ENCODE measurements at places on chromosomes 3 and 15. TPM values are rescaled to one million over a fixed set of nuclear protein-coding genes. Genes with fewer than 3 reads are reported as not detected.
A peak's percentile ranks its signal among the peaks of the same experiment; 100 is the strongest.

GRCh38 chr15:51156957-51157356 is 62.3 kb upstream of the TNFAIP8L3 start:
- no peak for DNase-seq

Gene TUSC7
- total RNA-seq: not detected

DNA sequence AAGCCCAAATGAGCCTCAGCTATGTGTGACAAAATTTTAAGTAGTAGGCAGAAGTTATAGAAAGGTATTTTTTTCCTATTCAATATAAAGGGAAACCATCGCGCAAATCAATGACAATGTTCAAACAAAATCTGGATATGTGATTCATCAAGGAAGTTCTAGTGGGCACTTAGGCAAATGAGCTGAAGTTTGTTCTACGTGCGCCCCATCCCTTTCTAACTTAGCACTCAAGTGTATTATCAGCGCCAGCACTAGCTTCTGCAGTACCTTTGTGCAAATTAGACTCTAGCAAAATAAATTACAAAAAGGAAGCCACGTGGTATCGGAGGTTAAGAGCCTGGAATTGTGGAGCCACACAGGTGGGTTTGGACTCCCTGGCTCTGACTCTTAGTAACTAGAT is 91.1 kb downstream of the TBL1XR1 start:
- no peak for DNase-seq

Gene SLC25A26
- 25.5 TPM for total RNA-seq

DNA sequence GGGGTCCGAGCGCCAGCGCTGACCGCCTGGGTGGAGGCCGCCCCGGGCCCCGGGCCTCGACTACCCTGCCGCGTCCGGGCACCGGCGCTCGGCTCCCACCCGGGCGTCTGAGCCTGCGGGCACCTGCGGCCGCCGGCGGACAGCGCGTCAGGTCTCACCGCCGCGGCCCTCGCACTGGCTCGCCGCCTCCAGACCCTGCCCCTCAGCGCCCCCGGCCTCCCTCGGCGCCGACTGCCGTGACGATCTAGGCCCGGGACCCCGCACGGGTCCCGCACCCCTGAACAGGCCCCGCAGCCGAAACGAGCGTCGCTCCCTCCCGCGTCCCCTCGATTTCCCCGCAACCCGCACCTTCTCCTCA is 297 bp downstream of the PRC1 start:
- no peak for DNase-seq

GRCh38 chr15:52496776-52497470 is 31.8 kb downstream of the MYO5A start:
- no peak for DNase-seq

GRCh38 chr3:120021523-120021922 is 72.7 kb downstream of the GSK3B start:
- no peak for DNase-seq

DNA sequence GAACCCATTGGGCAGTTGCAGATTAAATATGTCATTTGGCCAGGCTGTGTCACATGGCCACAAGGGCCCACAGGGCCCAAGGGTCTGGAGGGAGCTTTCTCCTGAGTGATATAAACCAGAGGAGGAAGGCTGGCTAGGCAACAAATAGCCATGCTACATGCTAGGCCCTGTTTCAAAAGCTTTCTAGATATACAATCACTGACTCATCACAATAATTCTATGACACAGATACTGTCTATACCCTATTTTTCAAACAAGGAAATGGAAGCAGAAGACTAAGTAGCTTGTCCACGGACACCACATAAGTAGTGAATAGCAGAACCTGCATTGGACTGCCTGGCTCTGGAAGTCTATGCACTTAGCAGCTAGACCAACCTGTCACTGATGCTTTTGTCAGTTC is 625.4 kb downstream of the NTRK3 start:
- DNase-seq: no peak

GRCh38 chr15:100333236-100333635 is 8.5 kb downstream of the ADAMTS17 start:
- no peak for DNase-seq

- DNase-seq: peak; percentile 28
Measured at GRCh38 chr15:56869573-56869972, 48.9 kb upstream of the TCF12 start.

DNA sequence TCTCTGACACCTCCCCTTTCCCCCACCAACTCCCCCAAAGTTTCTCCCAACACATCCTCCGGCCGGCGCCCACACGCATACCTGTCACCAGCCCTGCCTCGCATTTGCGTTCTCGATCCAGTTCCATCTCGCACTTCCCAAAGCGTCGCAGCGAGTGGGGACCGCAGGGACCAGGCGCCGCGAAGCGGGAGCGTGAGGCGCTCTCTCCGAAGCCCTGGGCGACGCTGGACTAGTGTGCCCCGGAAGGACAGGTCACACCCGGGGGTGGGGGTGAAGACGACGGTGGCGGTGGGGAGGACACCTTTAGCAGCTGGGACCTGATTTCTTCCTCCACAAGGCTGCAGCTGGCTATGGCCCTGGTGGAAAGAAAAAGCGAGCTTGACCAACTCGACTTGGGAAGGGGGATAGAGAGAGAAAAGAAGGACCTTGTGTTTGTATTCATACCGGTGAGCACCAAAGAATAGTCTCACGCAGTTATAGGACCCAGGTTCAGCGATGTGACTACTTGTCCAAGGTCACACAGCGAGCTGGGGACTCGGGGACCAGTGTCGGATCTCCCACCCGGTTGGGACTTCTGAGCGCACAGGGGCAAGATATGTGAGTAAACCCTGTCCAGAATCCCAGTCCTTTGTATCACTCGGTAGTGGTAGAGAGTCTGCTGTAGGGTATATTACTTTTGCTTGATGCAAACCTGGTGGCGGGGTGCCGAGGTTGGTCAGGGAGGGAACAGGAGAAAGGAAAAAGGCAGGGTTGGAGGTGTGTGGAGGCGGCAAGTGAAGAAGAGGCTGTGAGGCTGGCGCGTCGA is 607 bp upstream of the GHSR start:
- DNase-seq: no peak

DNA sequence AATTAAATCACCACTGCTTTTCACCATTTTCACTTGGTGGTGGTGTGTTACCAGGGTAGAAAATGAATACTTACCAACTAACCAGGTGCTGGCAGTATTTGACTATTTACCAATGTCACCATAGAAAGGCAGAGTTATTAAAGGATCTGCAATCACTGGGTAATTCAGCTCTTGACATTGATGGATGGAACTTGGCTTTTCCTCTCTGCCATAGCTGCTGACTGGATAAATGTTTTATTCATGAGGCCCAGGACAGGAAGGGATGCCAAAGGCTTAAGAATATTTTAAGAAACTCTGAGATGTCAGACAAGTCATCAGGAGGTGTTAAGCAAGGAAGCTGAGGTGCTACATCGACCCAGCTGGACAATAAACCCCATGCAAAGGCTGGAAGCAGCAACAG is 495.5 kb upstream of the CFAP20DC start:
- DNase-seq: no peak

Gene XCR1
- total RNA-seq: not detected

Gene PTX3
- total RNA-seq: 14.0 TPM

Gene UBA7
- total RNA-seq: 67.7 TPM
